ENCODE measurements at places on chromosomes 1 and 21.

- DNase-seq, result peak; percentile 22
These were observed 338.6 kb downstream of the PAPPA2 start for GRCh38 chr1:176801514-176802020.

GRCh38 chr1:168441745-168442144, 102.1 kb downstream of the XCL2 start:
- no peak for DNase-seq

GRCh38 chr1:16209847-16210407, 2.5 kb downstream of the ARHGEF19 start:
- DNase-seq, result no peak

GRCh38 chr1:31976401-31976800, 37.3 kb upstream of the KHDRBS1 start:
- DNase-seq, result no peak

GRCh38 chr1:236718328-236718727, 32.0 kb downstream of the ACTN2 start:
- DNase-seq, result no peak

- no peak for DNase-seq
These were observed 29.4 kb downstream of the OR2C3 start for GRCh38 chr1:247506831-247507230.

- DNase-seq, result no peak
These were observed 76.7 kb downstream of the ASH1L start for GRCh38 chr1:155485945-155486344.

GRCh38 chr1:10943991-10944730, 68.3 kb upstream of the TARDBP start:
- peak; percentile 87 for DNase-seq

DNA sequence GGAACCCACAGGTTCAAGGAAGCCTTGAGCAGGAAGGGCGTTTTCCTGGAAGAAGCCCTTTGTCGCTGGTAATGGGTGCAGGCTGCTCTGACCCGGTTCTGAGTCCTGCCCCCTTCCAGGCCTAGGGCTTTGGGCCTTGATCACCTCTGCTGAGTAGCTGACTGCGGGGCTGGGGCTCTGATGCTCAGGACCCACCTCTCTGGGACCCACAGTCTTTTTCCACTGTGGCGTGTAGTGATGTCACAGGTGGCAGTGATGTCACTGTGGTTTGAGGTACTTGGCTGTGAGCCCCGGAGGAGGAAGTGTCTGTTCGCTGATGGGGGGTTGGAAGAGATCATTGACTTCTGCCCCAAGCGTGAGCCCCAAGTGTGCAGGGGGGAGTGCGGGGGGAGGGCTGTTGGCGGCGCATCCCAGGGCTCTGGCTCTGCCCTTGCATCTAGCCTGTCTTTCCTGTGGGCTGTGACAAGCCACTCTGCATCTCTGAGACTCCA, 6.9 kb downstream of the TNFRSF1B start:
- DNase-seq, result peak; percentile 62

- DNase-seq, result no peak
These were observed 11.8 kb upstream of the IRF2BP2 start for GRCh38 chr1:234621657-234622335.

DNA sequence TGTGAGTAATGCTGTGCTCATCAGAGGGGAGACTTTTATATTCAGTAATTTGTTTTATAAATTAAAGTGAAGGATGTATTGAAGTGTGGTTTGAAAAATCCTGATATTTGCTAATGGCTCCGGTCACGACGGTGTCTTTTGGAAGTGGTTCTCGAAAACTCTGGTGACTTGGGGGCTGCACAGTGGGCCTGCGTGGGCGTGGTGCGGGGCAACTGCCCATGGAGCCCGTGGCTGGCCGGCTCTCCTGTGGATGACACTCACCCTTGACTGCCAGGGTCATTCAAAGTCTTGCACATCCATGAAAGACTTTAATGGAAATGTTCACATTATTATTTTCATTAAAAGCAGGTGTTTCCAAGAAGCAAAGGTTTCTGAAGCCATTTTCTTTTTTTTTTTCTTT, 7.7 kb downstream of the FAAP20 start:
- no peak for DNase-seq

- DNase-seq, result no peak
These were observed 35.3 kb downstream of the SLC1A7 start for GRCh38 chr1:53107090-53107489.

DNA sequence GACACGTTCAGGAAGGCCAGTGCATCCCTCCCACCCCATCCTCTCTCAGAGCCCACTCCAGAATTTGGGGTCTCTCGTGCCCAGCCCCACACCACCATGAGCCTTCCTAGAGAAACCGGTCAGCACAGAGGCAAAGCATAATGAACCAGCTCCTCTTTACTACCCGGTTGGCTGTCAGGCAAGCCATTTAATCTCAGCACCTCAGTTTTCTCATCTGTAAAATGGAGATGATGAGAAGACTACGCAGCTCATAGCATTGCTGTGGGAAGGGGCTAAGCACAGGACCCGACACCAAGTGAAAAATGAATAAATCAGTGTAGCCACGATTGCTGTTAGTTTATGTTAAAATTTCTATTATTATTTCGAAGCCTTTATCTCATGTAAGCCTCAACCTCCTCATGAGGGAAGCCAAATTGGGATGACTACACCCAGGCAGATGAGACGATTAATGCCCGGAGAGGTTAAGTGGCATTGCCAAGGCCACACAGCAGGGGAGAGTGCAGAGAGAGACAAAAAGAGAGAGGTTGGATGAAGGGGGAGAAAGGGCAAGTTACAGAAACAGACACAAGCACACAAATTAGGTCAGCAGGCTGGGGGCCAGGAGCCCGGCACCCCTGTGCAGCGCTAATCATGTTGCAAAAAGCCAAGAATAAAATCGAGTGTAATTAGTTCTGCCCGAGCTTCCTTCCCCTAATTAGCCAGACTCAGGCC, 25.7 kb downstream of the SDC3 start:
- no peak for DNase-seq

- DNase-seq, result no peak
These were observed 37.1 kb upstream of the USP25 start for GRCh38 chr21:15692711-15693110.

- DNase-seq, result no peak
These were observed 36.8 kb upstream of the PTPRF start for GRCh38 chr1:43493661-43494450.

GRCh38 chr1:217747156-217747769, 116.1 kb downstream of the SPATA17 start:
- DNase-seq, result no peak

DNA sequence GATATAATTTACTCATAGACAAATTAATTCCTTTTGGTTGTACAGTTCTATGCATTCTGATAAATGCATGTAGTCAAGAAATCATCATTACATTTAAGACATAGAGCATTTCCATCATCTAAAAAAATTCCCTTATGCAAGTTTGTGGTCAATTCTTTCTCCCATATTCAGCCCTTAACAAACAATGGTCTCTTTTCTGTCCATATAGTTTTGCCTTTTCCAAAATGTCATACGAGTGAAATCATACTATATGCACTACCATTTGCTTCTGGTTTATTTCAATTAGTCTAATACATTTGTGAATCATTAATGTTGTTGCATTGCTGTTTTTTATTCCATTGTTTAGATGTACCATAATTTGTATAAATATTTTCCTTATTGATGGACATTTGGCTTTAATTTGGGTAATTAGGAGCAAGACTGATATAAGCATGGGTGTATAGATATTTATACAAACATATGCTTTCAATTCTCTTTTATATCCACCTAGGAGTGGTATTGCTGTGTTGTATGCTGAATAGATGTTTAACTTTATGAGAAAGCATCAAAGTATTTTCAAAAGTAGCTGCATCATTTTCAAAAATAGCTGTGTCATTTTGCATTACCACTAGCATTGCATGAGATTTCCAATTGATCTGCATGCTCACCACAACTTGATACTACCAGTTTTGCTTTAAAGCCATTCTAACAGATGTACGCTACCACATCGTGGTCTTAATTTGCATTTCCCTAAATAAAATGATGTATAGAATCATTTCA, 397.0 kb upstream of the ADAMTS5 start:
- no peak for DNase-seq

DNA sequence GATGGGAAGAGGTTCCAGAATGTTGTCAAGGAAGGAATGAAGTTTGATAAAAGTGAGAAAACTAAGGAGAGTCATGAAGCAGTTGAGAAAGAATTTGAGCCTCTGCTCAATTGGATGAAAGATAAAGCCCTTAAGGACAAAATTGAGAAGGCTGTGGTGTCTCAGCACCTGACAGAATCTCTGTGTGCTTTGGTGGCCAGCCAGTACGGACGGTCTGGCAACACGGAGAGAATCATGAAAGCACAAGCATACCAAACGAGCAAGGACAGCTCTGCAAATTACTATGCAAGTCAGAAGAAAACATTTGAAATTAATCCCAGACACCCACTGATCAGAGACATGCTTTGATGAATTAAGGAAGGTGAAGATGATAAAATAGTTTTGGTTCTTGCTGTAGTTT, 142.8 kb downstream of the CDC7 start:
- DNase-seq, result no peak

- no peak for DNase-seq
These were observed 183.3 kb downstream of the IGSF21 start for GRCh38 chr1:18290740-18291412.

DNA sequence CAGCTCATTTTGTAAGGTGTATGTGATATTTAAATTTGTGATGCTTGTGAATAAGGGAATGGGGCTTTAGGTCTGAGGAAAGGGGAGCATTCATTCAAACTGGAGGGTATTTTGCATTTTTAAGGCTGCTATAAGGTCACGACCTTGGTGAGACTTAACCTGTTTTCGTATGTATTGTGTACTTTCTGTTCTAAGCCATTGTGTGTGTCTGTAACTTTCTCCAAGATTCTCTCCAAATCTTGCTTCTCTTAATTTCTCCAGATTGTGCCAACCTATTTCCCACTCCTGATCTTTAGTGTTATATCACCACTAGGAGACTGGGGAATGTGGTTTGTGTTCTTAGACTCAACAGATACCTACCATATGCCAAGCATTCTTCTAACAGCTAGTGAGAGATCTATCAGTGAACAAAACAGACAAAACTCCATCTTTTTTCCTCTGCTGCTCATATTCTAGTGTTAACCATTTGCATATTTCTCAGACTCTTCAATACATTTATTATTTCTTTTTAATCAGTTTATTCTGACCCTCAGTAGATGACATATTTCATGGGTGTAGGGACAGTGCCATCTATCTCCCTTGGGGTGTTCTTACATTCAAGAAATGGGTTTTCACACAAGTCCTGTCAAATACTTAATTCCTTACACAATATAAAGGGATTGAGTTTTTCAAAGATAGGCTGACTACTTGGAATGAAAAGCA, 27.5 kb downstream of the ATP1B1 start:
- no peak for DNase-seq

DNA sequence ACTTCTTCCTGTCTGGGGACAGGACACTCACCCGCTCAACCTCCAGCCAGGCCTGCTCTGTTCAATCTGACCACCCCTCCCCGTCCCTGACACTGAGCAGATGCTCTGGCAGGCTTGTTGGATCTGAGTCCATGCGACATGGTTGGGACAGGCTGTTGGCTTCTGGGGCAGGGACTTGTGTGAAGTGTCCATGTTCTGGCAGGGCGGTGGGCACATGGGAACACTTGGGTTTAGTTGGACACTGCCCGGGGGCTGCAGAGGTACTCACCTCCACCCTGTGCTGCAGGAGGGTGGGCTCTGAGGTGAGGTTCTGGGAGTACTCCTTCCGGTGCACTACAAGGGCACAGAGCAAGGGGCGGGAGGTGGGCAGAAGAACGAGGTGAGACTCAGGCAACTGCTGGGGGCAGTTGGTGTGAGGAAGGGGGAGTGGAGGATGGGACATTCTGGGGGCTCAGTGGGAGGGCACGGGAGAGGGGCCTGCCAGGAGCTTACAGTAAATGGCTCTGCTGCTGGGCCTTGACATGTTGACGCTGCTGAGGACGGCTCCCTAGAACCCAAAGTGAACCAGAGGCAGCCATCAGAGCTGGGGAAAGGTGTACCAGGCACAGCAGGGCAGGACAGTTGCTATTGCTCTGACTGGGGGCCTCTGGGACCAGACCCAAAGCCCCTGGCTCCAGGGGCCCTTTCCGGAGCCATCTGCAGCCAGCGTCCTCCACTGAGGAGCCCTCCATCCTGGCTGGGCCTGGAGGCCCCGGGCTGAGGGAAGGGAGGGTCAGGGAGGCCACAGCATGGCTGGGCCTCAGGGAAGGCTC, 2.3 kb downstream of the EPS8L3 start:
- DNase-seq, result peak; percentile 17

- no peak for DNase-seq
These were observed 271.3 kb downstream of the PTBP2 start for GRCh38 chr1:96992871-96993270.

DNA sequence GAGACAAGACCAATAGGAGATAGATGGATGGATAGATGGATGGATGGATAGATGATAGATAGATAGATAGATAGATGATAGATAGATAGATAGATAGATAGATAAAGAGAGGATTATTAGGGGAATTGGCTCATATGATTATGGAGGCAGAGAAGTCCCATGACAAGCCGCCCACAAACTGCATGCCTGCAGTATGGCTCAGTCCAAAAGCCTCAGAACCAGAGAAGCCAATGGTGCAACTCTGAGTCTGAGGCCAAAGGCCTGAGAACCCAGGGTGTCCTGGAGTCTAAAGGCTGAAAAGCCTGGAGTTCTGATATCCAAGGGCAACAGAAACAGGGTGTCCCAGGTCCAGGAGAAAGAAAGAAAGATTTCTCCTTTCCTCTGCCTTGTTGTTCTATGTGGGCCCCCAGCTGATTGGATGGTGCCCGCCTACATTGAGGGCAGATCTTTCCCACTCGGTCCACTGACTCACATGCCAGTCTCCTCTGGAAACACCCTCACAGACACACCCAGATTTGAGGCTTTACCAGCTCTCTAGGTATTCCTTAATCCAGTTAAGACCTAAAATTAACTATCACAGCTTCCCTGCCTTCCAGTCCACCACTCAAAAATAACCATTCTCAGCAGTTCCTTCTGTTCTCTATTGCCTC, 39.6 kb upstream of the IRF2BP2 start:
- DNase-seq, result peak; percentile 14

DNA sequence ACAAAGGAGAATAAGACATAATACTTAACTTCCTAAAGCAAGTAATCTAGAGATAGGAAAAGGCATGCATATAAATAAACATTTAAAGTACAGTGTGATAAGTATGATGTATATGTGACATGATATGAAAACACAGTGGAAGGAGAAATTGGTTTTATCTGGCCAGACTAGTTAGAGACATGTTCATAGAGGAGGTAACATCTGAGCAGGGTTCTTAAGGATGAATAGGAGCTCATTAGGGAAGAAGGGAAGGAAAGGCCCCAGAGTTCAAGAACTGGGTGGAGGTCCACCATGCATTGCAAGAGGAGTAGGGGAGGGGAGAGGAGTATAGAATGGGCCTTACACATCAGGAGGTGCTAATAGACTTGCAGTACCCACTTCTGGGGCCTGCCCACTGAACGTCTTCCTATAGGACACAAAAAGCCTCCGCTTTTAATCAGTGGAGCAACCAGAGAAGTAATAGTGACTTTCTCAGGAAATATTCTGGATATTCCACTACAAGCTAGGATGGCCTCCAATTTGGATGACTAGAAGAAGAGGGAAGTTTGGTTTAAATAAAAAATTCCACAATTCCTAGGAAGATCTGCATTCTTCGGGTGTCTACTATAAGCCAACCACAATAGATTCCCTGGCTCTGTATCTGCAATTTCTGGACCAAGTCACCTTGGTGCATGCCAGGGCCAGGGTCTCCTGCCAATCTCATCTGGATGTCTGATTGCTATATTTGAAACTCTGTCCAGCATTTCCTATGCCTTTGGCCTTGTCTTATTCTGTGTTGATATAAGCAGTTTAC, 41.9 kb downstream of the NGF start:
- DNase-seq, result no peak

Data from colonic mucosa (tissue), 4 donors.